ENCODE measurements at places on chromosomes 3 and 15. TPM values are rescaled to one million over a fixed set of nuclear protein-coding genes. Genes with fewer than 3 reads are reported as not detected.

DNA sequence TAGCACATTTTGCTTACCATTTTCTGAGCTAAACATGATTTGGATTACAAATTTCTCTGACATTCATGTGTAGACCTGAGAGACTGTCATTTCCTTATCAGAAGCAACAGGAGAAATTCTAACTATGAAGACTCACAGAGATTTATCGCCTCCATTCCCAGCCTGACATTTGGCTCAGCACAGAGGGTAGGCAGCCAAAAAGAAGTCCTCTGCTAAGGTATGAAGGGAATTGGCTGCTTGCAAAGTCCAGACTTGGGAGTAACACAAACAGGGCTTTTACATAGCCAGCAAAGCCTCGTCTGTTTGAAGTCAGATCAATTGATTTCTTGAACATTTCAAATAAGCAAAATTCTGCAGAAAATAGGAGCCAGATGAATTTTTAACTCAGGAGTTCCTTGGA, 57.0 kb upstream of the CMSS1 start:
- ATAC-seq, result no peak

NR1I2 gene
- 0.43 TPM for total RNA-seq

- ATAC-seq, result no peak
Measured at GRCh38 chr3:128144512-128145187, 8.6 kb upstream of the EEFSEC start.

DNA sequence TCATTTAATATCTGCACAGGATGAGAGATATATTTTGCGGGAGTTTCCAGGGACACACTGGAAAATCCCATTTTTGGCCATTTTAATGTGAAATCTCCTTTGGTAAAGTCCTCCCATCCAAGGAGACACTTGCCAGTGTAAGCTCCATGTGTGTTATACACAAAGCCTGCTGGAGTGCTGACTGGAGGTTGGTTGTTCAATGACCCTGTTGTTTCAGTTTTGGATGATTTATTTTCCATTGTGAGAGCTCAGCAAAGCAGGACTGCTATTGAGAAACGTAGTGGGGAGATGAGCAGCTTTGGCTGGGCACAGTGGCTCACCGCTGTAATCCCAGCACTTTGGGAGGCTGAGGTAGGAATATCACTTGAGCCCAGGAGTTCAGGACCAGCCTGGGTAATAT, 127.7 kb downstream of the NUP210 start:
- no peak for ATAC-seq

PP2D1 gene
- not detected for total RNA-seq

DNA sequence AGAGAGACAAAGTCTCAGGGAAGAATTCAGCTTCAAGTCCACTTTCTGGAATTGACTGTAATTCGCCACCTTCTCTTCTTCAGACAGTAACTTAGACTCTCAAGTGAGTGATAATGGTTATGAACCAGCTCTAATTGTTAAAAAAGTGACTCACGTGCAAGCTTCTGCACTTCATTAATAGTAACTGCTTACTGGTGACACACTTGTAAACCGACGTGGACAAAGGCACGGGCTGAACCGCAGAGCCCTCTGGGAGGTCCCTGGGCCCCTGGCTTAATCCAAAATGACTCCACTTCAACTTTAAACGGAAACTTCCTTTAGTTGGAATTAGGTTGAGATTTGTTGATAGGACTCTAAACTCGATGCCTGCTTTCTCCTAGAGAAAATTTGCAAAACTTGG, 17.0 kb downstream of the MUC4 start:
- ATAC-seq, result no peak

DNA sequence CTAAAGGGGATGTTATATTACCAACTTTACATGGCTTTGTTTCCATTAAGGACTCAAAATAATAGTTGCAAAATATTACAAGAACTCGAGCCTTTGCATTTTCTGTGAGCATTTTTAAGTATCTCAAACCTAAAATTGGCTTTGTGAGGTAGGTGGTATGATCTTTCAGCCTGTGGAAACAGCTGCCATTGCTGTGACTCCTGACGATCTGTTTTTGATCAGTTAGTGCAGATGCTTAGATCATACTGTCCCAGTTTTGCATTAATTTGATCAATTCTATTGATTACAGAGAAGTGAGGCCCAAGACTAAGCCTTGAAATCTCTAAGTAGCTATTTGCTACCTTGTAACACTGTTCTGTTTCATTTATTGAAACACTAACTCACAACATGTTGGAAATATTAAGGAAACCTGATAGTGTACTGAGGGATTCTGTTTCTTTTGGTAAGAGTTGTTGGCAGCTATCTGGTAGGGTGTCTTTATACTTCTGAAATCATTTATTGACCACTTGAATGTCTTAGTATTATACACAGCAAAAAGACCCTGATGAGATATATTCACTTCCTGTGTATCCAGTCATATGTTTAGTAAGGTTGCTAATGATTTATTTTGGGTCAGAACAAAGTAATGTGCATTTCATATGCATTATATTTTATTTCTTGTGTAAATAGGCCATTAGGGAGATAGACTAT, 14.8 kb downstream of the SKIL start:
- ATAC-seq, result no peak

All from activated T-helper 17 cell treated with anti-CD3 and anti-CD28 coated beads, Interleukin-2, amount 50 U/mL, for 72 hours (primary cell).